ENCODE measurements at places on chromosomes 2 and 18.
A peak's percentile ranks its signal among the peaks of the same experiment; 100 is the strongest.

GRCh38 chr2:241617431-241618154 is 19.4 kb downstream of the THAP4 start:
- H3K36me3 ChIP-seq = peaks cover 16% of the 10 kb centered on the region
- DNase-seq = peak; percentile 20
- peak overlapping the region; percentile 86 for H3K27ac ChIP-seq

DNA sequence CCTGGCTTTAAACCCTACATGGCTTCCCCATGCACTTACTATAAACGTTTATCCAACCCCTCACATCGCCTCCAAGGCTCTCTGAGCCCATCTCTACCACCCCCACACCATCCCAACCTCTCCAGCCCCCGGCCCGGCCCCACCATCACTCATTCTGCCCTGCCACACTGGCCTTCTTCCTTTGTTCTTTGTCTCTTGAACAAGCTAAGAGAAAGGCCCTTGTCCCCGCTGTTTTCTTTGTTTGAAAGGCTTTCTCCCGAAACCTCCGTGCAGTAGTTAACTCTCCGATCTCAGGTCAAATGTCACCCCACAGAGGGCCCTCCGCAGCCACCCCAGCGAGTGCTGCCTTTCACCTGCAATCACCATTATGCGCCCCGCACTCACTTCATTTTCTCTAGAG is 100.4 kb downstream of the AFF3 start:
- H3K36me3 ChIP-seq = peaks cover 78% of the 10 kb centered on the region
- DNase-seq = no peak
- no peaks in the 10 kb centered on the region for H3K27me3 ChIP-seq
- H3K4me3 ChIP-seq = no peak overlapping the region
- peaks cover 61% of the 10 kb centered on the region for H3K4me1 ChIP-seq
- peak overlapping the region; percentile 59 for H3K27ac ChIP-seq

DNA sequence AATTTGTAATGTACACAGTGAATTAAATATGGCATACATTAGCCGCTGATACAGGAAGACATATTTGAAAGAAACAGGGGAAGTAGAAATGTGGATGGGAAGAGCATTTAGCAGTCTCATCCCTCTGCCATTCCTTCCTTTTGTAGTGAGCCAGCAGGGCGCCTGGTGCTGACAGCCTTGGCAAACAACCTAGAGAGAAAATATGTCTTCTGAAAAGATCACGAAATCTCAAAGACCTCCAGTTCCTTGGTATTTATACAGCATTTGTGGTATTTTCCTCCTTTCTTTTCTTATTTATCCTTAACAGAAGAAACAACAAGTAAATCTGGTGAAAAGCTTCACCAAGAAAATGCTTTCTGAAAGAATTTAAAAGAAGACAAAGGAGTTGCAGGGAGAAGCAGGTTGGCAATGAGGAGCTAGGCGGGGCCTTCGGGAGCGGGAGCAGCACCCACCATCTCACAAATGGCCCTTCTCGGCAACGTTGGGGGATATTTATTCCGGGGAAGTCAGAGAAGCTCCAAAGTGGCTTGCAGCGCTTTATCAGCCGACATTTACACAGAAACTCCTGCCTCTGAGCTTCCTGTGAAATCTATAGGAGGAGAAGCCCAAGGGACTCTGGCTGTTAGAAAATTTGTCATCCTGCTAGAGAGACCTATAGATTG is 406.1 kb upstream of the NRP2 start:
- peaks cover 3% of the 10 kb centered on the region for H3K27me3 ChIP-seq
- no peaks in the 10 kb centered on the region for H3K4me1 ChIP-seq
- no peaks in the 10 kb centered on the region for H3K36me3 ChIP-seq
- no peak overlapping the region for H3K4me3 ChIP-seq
- DNase-seq = no peak
- no peak overlapping the region for H3K27ac ChIP-seq

DNA sequence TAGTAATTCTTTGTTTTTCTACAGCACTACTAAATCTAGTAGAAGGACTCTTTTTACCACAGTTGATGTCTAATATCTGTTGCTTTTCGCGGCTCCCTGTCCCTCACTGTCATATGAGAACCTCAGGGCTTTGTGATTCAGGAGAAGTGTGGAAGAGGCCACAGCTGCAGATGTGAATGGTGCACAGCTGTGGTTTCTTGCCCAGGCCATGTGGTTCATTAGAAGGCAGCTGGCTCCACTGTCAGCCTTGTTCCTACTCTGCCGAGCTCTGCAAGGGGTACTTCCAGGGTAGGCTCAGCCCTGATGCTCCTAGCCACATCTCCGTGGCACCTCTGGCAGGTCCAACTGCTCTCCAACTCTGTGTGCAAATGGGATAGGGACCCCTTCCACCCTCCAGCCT is 83.9 kb downstream of the APOB start:
- H3K4me1 ChIP-seq = no peaks in the 10 kb centered on the region
- no peak for DNase-seq
- no peak overlapping the region for H3K27ac ChIP-seq
- H3K36me3 ChIP-seq = no peaks in the 10 kb centered on the region
- H3K4me3 ChIP-seq = no peak overlapping the region
